Naive thymus-derived CD8-positive, alpha-beta T cell (primary cell): ENCODE measurements at places on chromosomes 2 and 18.

GRCh38 chr2:52452201-52452600, 1315.4 kb upstream of the CHAC2 start:
- H3K4me3 ChIP-seq: no peak overlapping the region
- DNase-seq: no peak
- no peaks in the 10 kb centered on the region for H3K36me3 ChIP-seq
- H3K4me1 ChIP-seq: no peaks in the 10 kb centered on the region
- H3K27ac ChIP-seq: no peak overlapping the region
- no peaks in the 10 kb centered on the region for H3K27me3 ChIP-seq

- no peak overlapping the region for H3K27ac ChIP-seq
- H3K27me3 ChIP-seq: no peaks in the 10 kb centered on the region
- H3K4me3 ChIP-seq: no peak overlapping the region
- no peak for DNase-seq
- H3K36me3 ChIP-seq: no peaks in the 10 kb centered on the region
These were observed 87.9 kb downstream of the ICOS start for GRCh38 chr2:204024503-204024902.

- H3K36me3 ChIP-seq: peaks cover 4% of the 10 kb centered on the region
- no peak for DNase-seq
- H3K4me3 ChIP-seq: no peak overlapping the region
These were observed 1.7 kb downstream of the LYPD1 start for GRCh38 chr2:132668189-132668823.

DNA sequence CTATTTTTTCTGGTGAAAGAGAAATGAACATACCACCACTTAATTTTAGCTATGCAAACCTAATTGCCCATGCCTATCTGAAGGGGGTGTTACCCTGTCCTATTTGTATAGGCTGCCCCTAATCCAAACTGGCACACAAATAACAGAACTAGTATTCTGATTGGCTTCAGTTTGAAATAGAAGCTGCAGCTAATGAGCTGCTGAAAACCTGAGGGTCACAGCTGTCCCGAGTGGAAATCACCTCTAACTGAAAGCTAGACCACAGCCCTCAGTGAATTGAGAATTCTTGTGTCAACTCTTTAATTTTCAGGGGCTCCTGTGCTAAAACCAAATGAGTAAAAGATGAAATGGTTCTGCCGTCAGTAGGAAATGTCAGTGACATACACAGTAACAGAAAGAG, 28.7 kb downstream of the CCDC141 start:
- H3K27ac ChIP-seq: no peak overlapping the region
- no peak for DNase-seq

- H3K4me3 ChIP-seq: no peak overlapping the region
- H3K36me3 ChIP-seq: no peaks in the 10 kb centered on the region
- no peak overlapping the region for H3K27ac ChIP-seq
- peaks cover 3% of the 10 kb centered on the region for H3K27me3 ChIP-seq
- H3K4me1 ChIP-seq: no peaks in the 10 kb centered on the region
These were observed 66.1 kb downstream of the NAPG start for GRCh38 chr18:10591896-10592295.

DNA sequence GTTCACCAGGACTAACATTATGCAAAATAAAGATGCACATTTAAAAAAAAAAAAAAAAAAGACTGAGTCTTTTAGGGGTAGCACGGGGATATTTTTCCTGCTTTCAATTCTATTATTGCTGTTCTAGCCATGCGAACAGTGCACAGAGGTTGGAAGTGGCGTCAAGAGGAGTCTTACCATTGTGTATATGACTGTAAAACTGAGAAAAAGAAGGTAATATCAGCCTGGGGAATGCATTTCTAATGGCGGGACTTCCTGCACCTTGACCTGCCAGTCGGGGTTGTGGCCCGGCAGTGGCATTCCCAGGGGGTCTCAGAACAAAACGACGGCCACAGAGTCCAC, 48.5 kb upstream of the ATP6V1B1 start:
- peaks cover 33% of the 10 kb centered on the region for H3K4me1 ChIP-seq
- no peak for DNase-seq
- peaks cover 20% of the 10 kb centered on the region for H3K36me3 ChIP-seq
- peak overlapping the region; percentile 93 for H3K4me3 ChIP-seq

DNA sequence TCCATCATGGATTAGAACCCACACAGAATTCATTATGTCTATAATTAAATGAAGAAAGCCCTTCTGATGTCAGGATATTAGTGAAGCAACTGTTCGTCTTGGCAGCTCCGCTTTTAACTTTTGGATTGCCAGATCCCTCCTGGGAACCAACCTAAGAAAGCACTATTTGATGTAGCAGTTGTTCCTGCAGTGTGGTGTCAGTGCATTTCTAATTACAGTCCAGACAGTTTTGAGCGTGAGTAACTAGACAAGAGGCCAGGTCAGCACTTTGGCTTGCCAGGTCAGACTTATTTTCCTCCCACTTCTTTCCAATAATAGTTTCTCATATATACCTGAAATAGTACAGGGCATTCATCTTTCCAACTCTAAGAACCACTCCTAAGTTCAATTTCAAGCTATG, 13.8 kb downstream of the NRXN1 start:
- H3K27ac ChIP-seq: no peak overlapping the region
- H3K36me3 ChIP-seq: no peaks in the 10 kb centered on the region
- H3K4me3 ChIP-seq: no peak overlapping the region
- no peak for DNase-seq
- H3K4me1 ChIP-seq: no peaks in the 10 kb centered on the region
- no peaks in the 10 kb centered on the region for H3K27me3 ChIP-seq

DNA sequence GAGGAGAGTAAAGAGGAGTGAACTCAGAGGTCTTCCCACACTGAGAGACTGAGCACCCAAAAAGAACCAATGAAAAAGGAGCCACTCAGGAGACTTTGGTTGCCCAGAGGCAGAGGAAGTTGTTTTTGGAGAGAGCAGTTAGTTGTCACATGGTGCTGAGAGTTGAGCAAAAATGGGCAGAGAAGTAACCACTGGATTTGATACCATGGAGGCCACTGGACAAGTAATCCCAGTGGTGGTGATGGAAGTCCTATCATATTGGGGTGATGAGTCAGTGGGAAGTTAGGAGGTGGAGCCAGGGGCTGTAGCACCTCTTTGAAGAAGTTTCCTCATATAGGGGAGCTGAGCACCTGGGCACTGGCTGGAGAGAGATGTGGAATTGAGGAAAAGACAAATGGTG, 235.8 kb downstream of the TPGS2 start:
- no peaks in the 10 kb centered on the region for H3K4me1 ChIP-seq
- no peak for DNase-seq
- peaks cover 1% of the 10 kb centered on the region for H3K27me3 ChIP-seq
- H3K27ac ChIP-seq: no peak overlapping the region
- no peak overlapping the region for H3K4me3 ChIP-seq

DNA sequence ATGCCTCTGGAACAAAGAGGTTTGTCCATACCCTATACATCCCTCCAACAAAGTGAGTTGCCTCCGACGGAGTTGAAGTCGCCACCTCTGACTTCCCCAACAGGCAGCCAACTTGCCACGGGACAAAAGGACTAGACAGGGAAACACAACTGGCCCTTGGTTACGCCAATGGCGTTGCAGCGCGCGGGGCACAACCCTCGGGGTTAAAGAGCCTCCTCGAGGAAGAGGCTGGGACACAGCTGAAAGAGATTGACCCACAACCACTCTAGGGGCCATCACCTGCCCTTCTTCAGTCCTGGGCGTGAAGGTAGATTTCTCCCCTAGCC, 545 bp downstream of the GTF3C2 start:
- H3K4me3 ChIP-seq: peak overlapping the region; percentile 99
- DNase-seq: no peak
